ENCODE measurements at places on chromosomes 5 and 9.

DNA sequence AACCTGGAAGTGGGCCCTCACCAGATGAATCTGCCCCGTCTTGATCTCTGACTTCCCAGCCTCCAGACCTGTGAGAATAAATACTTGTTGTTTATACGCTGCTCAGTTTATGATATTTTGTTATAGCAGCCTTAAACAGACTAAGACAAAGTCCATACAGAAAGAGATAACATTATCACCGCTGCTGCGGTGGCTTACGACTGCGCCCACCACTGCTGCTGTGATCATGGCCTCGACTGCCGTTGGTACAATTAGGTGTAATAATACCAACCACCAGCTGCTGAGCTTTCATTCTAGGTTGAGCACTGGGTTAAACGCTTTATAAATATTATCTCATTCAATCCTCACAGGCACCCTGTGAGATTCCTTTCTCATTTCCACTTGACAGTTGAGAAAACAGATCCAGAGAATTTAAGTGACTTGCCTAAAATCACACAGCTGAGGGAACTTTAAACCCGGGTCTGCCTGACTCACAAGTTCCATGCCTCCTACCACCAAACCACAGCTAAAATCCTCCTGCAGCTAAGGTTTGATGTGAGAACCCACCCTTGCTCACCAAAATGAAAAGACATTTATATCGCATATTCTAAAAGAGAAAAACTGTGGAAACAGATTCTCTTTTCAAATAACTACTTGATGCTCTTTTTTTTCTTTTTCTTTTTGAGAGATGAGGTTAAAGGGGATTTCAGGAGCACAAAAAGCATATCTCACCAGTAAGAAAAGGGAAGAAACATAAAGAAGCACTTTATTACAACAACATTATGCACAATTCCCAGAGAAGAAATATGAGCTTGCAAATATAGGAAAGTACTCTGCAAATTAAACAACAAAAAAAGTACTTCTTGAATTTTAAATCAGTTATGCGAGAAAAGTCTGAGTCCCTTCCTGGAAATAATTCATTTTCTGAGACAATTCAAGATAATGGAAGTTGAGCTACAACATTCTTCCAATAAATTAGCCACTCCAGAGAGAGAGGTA, 23.9 kb downstream of the GOLM1 start:
- DNase-seq, result no peak

- DNase-seq, result no peak
Observed at GRCh38 chr5:138724470-138725146, 28.6 kb upstream of the CTNNA1 start.

DNA sequence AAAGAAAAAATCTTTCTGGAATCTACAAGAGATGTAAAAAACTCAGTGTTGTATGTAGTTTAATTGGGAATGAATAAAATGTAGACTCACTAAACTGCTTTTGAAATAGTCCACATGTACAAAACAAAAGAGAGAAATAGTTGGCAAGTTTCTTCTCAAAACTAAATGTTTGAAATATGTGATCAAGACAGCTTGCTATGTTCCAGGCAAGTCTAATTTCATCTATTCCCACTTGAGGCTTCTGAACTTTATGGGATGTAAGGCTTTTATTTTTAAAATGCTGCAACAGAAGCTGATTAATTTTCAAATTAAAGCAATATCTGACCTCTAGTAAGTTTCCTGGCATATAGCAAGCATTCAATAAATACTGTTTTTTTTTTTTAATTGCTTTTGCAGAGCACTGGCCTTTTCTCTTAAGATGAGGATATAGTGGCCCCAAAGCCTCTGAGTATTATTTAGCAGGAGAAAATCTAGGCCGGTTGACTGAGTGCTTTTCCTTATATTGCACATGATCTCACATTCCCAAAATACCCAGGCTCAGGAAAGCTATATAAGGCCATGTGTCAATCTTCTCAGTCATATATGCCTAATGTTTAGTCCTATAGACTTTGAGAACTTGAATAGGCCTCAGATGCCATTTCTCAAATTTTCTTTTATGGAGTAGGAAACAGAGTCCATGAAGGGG, 183.2 kb downstream of the NTRK2 start:
- DNase-seq, result no peak

DNA sequence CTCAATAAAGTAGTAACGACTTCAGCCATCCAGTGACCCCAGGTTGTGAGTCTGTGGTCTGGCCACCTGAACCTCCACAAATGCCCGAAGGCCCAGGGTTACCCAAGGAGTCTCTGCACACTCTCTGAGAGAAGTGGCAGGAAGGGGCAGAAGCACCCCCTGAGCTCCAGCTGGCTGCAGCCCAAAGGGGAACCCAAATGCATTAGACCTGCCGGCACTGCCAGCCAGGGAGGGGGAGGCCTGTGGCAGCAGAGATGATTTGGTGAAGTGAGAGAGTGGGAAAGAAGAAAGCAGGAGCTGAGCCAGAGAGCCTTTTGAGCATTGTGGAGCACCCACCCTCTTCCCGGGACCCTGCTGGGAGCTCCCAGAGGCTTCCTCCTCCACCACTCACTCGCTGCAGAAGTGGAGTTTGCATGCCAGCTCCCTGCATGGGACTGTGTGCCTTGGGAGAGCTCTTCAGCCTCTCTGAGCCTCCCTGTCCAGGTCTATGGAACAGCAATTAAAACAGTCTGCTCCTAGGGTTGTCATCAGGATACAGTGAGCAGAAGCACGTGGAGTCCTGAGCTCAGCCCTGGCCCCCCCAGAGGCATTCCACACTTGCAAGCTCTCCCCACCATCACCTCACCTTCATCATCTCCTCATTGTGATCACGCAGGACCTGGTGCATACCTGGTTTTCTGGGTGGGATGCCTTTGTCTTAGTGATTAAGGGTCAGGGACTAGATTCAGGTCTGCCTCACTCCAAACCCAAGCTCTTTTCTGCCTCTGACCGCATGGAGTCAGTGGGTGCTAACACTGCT, 13.8 kb upstream of the ANGPTL2 start:
- DNase-seq, result no peak

DNA sequence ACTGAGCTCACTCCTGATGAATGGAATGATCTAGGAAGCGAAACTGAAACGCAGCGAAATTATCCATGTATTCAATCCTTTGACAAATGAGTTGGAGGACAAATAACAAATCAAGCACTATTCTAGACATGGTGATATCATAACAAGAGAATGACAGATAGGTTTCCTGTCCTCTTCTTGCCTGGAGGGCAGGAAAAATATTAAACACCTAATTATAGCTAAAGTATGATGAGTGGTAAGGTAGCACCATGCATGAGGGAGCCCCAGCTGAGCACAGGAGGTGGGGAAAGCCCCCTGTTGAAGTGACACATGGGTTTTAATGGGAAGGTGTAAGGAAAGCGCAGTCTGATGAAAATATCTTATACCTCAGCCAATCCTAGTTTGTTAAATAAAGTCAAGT, 225.2 kb downstream of the NPR3 start:
- no peak for DNase-seq

DNA sequence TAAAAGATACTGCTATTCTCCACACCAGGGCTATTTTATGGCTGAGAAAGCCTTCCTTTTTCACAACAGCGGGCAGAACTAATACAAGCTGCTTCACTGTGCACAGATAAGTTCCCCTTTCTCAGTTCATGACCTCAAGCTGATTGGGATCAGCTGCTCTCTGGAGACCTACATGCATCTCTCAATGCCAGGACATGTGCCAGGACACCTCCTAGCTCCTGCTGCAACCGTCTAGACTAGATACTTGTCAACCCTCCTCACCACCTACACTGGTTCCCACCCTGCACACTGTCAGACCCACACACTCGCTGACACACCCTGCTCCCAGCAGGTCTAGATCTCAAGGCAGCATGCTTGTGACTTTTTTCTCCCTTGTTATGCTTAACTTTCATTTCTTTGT, 39.8 kb downstream of the STARD4 start:
- no peak for DNase-seq

DNA sequence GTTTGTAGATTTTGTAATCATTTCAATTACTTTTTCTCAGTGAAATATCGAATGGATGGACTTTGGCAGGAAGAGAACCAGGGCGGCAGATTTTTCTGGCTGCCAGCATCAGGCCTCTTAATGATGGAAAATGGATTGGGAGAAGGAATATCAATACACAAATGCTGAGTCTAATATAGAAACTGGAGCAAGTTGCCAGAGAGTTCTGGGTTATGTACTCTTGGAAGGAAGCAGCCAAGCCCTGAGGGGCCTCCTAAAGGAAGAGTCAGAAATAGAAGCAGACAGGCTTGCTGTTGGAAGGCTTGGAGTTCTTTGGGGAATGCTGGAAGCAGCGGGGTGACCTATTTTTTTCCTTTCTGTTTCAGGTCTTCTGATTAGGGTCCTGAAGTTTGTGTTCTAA, 428.6 kb downstream of the DMAC1 start:
- no peak for DNase-seq

DNA sequence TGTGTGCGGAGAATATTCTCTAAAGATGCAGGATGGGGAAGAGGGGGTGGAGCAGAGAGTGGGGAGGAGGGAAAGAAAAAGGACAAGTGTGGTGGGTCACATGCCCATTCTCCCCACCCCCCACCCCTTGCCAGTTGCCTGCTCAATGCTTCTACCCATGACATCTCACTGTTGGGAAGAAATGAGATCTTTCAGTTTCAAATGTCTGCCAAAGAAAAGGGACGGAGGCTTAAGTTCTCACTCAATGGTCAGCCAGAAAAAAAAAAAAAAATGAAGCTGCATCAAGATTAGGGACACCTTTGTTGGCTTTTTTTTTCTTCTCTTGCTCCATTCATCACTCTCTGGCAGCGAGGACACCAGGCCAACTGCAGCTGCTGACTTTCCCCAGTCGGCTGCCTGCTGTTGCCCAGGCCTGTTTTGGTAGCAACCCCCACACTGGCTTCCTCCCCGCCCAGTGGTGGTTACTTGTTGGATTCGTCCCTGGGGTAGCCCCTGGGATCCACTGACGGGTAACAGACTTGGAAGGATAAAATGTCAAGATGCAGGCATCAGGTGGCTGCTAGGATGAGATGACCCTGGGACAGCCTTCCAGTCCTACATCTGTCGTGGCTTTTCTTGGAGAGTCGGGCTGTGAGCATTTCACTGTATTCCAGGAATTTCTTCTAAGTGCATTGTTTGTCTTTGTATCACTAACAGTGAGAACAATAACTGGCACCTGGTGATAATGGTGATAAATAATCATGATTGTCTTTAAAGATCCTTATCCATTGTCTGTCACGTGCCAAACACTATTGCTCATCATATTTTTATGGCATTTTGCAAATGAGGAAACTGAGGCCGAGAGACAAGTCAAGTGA, 9.1 kb downstream of the WWC1 start:
- no peak for DNase-seq

DNA sequence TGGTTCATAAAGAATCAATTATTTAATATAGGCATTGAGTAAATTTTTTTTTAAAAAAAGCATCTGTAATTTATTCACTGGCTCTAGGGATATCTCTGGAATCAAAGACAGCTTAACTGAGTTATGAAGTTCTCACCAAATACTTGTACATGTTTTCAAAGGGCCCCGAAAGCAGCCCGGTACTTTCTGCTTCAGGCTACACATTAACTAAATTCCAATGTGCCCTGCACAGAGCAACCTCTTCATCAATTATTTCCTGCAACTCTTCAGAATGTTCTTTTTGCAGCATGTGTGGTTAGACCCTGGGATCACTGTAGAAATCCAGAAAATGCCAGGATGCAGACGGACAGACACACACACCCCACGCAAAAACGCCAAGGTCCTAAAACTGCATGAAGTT, 209.0 kb downstream of the EFNA5 start:
- no peak for DNase-seq

GRCh38 chr5:95881833-95882232, 59.3 kb upstream of the GLRX start:
- no peak for DNase-seq

- DNase-seq, result no peak
Observed at GRCh38 chr5:20020247-20020646, 32.2 kb upstream of the CDH18 start.

DNA sequence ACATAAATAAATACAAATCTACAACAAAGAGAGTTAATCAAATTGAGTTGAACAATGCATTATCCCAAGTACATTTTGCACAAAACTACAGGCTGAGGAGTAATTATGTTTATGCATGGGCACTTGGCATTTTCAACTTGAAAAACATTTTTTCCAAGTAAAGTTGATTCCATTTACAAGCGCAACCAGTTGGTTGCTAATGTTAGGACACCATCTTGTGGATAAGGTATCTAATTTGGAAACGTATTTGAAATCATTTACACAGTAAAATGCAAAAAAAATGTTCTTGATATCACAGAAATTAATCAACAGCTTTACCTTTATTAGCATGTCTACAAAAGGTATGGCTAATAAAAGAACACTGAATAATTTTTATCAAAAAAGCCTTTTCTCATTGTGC, 18.8 kb downstream of the FTMT start:
- no peak for DNase-seq

DNA sequence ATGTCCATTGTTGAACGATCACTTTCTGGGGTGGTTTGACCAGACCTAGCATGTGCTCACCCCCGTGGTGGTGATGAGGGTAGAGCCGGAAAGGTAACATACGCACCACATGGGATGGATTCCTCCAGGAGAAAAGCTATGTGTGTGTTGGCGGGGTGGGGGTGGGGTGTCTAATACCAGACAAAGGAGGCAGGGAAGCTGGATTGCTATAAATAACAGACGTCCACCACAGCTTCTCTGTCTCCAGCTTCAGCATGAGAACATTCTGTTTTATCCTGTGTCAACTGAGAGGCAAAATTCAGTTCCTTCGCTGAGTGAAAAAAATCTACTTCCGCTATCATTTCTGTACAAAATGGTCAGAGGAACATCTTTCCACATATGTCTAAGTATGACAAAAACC, 151.0 kb downstream of the PCSK1 start:
- no peak for DNase-seq

GRCh38 chr5:122749886-122750285, 25.0 kb upstream of the SNX2 start:
- DNase-seq, result no peak

GRCh38 chr9:123232332-123232731, 36.1 kb downstream of the STRBP start:
- no peak for DNase-seq

- DNase-seq, result no peak
Observed at GRCh38 chr9:26043431-26043830, 365.2 kb upstream of the TUSC1 start.

- no peak for DNase-seq
Observed at GRCh38 chr5:88085462-88085861, 183.2 kb downstream of the TMEM161B start.

DNA sequence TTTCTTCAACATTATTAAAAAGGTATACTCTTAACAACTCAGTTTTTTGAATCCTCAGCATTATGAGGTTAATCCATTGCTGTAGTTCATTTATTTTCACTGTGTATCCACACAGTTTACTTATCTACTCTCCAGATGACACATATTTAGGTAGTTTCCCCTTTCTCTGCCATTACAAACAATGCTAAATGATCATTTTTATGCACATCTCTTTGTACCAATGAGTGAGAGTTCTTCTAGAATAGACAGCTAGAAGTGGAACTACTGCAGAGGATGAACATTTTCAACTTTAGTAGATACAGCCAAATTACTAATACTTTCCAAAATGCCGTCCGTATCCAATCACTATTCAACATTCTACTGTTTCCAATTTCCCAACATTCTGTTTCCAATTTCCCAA, 11.5 kb downstream of the AFF4 start:
- DNase-seq, result no peak
